ENCODE measurements at places on chromosomes 12 and 14.

GRCh38 chr14:76465664-76466063 is 89.7 kb downstream of the ESRRB start:
- DNase-seq, result no peak

- no peak for DNase-seq
Observed at GRCh38 chr14:47207617-47208016, 467.8 kb downstream of the MDGA2 start.

GRCh38 chr12:27237790-27238771 is 6.0 kb upstream of the STK38L start:
- DNase-seq, result no peak

- no peak for DNase-seq
Observed at GRCh38 chr12:3468329-3468728, 22.7 kb upstream of the PRMT8 start.

DNA sequence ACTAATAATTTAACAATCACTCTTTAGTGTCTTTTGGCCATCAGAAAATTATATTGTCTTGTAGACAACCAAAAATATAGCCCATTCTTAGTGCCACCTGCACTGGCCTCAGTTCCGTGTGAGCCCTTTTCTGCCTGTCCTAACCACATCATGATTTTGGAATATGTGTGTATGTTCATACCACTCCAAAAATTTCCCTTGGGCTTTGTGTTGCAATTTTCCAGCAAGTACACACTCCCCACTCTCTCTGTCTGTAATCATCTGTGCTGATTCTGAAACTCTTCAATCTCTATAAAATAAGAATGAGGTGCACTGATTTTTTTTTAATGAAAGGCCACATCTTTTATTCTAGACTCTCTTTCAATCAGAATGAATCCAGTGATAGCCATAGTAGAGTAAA is 196.0 kb downstream of the PIK3C2G start:
- no peak for DNase-seq

GRCh38 chr14:51291016-51291415 is 51.0 kb downstream of the TMX1 start:
- DNase-seq, result no peak

- DNase-seq, result peak; percentile 40
Observed at GRCh38 chr14:105862581-105863239, 336.3 kb downstream of the TMEM121 start.

GRCh38 chr12:97568336-97569180 is 106.0 kb downstream of the RMST start:
- DNase-seq, result no peak

DNA sequence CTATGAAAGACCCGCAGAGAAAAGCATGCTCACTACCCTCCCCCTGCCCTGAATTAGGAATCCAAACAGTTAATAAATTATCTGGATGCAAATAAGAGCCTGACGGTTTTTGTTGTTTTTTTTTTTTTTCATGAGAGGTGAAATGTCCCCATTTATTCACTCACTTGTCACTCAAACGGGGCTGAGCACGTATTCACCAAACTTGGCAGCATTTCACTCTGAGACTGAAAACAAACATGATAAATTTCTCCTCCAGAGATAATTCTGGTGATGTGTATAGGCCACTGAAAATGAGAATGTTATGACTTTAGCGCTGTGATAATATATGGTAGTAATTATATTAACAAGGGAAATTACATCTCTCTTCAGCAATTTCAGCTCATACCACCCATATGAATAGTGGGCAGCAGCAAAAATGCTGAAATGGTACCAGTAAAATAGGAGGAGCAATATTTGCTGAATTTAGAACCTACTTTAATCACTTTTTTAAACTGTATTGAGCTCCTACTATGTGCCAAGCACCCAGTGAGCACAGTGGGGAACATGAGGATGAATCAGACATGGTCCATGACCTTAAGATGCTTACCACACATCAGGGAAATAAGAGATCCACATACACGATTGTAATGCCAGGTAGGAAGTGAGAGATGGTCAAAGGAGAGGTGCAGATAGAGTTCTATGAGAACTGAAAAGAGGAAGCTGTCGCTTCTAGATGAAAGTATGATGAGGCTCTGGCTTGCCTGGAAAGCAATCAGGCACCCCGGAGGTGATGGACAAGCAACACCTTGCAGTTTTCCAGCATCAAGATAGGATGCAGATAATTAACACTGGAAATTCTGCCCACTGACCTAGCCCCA is 286.5 kb upstream of the TMPO start:
- no peak for DNase-seq

- DNase-seq, result no peak
Observed at GRCh38 chr12:74980510-74980909, 229.1 kb downstream of the KCNC2 start.

- peak; percentile 66 for DNase-seq
Observed at GRCh38 chr12:117367006-117367638, 5.7 kb upstream of the NOS1 start.

Measured in activated CD8-positive, alpha-beta memory T cell treated with anti-CD3 and anti-CD28 coated beads, Interleukin-2, amount 10 ng/mL, durations not matched to agents 7 days and 5 days (primary cell).